ENCODE measurements at places on chromosomes 7 and 10. TPM values are rescaled to one million over a fixed set of nuclear protein-coding genes. Genes with fewer than 3 reads are reported as not detected.

COL13A1 gene
- 4.9 TPM for polyA plus RNA-seq

ZNF138 gene
- 50.4 TPM for polyA plus RNA-seq

MAGI2 gene
- polyA plus RNA-seq: 19.3 TPM

PRSS2 gene
- not detected for polyA plus RNA-seq

SPDYE18 gene
- polyA plus RNA-seq: 1.2 TPM
